ENCODE measurements at places on chromosomes 12 and 14.

GRCh38 chr12:71533703-71534102 is 94.1 kb downstream of the LGR5 start:
- DNase-seq, result no peak

- DNase-seq, result no peak
Measured at GRCh38 chr12:84874125-84874824, 38.3 kb downstream of the SLC6A15 start.

DNA sequence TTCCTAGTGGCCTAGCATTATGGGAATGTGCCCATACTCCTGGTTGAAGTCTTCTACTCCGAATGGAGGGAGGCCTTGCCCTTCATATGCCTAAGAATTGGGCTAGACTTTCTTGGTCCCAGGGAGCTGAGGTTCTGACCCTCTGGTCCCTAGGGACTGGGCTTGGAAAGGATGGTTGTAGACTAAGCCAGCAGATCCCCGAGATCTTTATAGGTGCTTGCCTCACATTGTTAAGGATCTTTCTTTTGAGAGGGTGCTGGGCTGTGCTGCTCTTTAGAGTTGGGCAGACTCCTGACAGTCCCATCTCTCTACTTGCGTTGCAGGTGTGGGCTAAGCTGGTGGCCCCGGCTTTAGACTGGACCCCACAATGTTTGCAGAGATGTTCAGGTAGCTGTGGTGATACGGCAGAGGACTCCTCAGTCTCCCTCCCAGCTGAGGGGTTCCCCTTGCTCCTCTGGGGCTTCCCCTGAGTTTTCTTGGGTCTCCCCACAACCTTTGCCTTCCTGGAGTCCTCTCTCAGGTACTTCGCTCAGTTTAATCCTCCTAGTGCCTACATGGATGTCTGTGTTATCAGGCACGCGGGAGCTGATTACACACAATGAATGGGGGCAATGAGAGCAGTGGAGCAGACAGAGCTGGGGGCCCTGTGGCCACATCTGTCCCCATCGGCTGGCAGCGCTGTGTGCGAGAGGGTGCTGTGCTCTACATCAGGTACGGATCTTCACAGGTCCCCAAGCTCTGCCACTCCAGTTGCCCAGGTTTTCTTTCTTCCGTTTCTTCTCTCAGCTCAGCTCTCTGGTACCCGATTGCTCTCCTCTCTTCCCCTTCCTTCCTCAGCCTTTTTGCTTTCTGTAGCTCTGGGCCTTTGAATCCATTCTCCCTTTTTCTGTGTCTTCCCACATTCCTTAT is 1.3 kb downstream of the MBD6 start:
- peak; percentile 14 for DNase-seq

DNA sequence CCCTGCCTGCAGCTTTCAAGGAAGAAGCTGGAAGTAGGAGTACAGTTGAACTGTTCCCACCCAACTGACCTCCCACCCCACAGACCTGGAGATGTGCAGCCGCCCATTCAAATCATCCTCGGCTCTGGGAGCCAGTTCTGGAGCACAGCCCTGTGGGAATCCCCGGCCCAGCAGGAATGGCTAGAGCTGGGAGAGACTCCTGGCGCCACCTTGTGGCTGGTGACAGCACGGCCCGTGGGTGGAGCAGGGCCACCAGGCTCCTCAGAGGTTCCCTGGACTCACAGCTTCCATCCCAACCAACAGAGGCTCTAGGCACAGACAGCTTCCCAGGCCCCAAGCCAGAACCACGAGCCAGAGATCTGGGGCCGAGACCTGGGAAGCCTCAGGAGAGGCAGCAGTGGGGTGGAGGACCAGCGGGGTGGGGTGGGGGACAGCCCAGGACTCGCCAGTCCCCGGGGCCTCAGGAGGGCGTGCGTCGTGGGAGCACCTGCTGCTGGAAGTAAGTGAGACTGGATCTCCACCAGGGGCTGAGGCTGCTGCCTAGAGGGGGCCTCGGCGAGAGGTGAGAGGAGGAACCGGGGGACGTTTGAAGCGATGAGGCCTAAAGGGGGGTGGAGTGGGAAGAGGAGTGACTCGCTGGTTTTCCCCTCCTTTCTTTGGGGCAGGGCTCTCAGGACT is 43.4 kb downstream of the RNF34 start:
- DNase-seq, result peak; percentile 52

DNA sequence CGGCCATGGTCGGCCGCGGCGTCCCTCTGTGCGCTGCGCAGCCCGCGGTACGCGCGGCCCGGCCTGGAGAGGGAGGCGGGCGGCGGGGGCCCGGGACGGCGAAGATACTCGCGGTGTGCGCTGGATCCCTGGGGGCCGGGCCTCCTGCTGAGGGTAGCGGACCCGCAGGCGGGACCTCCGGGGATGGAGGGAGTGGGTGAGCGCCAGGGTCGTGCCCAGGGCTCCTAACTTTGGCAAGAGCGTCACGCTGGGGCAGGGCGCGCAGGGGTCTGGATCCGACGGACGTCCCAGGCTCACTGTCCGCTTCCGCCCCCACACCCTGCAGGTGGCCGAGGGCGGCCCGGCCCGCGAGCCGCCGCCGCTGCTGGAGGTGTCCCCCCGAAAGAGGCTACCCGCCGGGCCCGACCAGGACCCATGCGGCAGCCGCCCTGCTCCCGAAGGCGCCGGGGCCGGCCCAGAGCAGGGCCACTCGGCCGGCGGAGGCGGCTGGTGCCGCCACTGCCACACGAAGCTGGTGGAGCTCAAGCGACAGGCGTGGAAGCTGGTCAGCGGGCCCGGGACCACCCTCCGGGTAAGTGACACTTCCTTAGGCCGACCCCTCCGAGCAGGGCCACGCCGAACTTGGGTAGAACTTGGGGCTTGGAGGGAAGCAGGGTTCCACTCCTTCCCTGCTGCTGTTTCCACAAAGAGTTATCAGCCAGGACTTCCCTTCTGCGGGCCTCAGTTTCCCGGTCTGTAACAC is 502 bp downstream of the KIF26A start:
- no peak for DNase-seq

DNA sequence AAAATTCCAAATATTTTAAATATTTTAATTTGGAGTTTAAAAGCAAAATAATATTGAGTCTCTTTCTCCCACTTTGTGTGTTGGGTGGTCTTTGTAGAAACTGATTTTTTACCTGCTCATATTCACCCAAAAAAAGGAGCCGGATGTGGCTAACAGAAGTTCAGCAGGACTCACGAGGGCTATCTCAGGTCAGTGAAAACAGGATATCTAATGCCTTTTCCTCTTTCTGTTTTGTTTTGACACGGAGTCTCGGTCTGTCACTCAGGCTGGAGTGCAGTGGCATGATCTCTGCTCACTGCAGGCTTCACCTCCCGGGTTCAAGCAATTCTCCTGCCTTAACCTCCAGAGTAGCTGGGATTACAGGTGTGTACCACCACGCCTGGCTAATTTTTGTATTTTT is 30.8 kb downstream of the COA8 start:
- no peak for DNase-seq

GRCh38 chr12:71640316-71640715 is 23.3 kb downstream of the ZFC3H1 start:
- no peak for DNase-seq

- no peak for DNase-seq
Measured at GRCh38 chr14:50882932-50883826, 11.3 kb downstream of the ABHD12B start.

Measured in effector CD4-positive, alpha-beta T cell (primary cell).